ENCODE measurements at places on chromosomes 3 and 15. TPM values are rescaled to one million over a fixed set of nuclear protein-coding genes. Genes with fewer than 3 reads are reported as not detected.

GRCh38 chr15:34353627-34354026, 10.5 kb downstream of the NUTM1 start:
- no peak for DNase-seq

DNA sequence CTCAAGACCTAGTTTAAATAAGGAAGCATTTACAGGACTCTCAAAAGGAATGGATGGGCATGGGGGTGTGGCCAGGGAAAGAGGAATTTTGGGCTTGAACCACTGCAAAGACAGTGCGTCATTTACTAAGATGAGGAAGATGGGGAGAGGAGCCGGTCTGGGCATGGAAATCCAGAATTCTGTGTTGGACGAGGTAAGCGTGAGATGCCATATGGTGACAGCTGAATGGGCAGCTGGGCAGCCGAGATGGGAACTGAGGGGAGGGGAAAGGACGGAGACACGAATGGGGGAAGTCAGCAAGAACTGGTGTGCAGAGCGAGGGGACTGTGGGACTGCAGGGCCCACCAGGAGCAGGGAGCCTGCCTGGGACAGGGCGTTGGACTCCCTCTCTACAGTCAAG, 24.2 kb downstream of the TMEM44 start:
- no peak for DNase-seq

DNA sequence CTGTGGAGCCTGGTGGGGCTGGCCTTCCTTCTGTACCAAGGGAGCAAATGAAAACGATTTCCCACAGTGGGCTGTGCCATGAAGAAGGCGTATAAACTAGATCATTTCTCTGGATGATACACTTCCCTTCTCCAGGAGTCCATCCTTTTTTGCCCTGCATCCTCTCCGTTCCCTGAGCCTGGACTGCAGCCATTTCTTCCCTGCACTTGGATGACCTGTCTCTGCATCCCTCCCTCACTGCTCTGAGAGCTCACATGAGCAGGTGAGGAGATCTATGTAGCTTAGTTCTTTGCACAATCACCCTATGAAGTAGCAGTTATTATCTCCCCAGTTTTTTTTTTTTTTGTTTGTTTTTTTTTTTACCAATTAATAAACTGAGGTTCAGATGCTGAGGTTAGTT, 46.7 kb downstream of the IQSEC1 start:
- no peak for DNase-seq

- DNase-seq = no peak
Measured at GRCh38 chr3:64798316-64798715, 110.5 kb upstream of the ADAMTS9 start.

DNA sequence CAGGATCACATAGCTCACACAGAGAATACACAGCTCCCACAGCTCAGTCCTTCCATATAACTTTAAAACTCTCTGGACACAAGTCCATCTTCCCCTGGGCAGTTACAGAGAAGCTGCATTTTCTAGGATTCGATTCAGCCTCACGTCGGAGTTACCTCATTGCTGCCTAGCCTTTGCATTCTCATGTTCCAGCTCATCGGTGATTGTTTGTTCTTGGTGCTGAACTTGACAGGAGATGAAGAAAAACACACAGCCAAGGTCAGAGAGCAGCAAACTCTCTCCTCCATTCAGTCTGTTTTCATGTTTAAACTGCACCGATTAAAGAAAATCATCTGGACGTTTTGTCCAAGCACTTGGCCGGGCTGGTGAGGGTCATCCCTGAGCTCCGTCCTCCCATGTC, 375.5 kb upstream of the CFAP20DC start:
- DNase-seq = peak; percentile 9

Gene CIB2
- total RNA-seq = 6.7 TPM

Gene NISCH
- 19.0 TPM for total RNA-seq

Gene TRPM1
- total RNA-seq = not detected

Data from Daoy (cell line).